ENCODE measurements at places on chromosomes 6 and 20. TPM values are rescaled to one million over a fixed set of nuclear protein-coding genes. Genes with fewer than 3 reads are reported as not detected.
A peak's percentile ranks its signal among the peaks of the same experiment; 100 is the strongest.

DNA sequence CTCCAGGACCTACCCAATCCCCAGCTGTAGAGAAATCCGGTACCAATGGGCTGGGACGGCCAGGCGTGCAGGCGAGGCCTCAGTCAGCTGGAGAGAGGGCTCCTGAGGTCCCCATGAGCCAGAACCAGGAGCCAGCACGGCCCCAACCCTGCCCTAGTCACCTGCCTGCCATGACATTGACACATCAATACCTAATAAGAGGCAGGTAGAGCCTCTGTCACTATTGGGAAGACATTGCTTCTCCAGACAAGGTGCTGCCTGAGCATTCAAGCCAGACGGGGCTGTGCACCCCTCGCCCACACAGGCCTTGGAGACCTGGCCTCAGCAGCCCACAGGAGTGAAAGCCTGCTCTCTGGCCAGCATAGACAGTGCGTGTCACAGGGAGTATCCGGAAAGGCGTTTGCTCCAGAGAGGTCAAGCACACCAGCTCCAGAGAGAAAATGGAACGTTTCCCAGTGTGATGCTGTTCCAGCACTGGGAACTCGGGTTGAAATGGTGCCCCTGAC is 3.5 kb downstream of the DLL1 start:
- no peak for DNase-seq

The TGM3 gene
- total RNA-seq, result not detected

GRCh38 chr6:25215881-25216280 is 63.3 kb upstream of the CARMIL1 start:
- no peak for DNase-seq

DNA sequence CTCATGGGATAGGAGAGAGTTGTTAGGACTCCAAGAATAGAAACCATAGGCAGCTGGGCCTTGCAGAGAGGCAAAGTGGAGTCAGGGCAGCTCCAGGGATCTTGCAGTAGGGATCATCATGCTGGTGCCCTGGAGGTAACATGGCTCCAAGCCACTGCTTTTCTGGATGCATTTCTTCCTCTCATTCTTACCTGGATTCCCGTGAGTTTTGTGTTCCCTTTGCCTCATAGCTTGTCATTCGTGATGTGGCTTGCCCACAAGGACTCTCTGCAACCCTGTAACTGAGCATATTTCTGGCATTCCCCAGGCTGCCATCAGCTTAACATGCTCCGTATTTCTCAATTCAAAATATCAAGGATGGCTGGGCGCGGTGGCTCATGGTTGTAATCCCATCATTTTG is 5.3 kb downstream of the NHLRC1 start:
- no peak for DNase-seq

The BNIP5 gene
- total RNA-seq, result not detected

DNA sequence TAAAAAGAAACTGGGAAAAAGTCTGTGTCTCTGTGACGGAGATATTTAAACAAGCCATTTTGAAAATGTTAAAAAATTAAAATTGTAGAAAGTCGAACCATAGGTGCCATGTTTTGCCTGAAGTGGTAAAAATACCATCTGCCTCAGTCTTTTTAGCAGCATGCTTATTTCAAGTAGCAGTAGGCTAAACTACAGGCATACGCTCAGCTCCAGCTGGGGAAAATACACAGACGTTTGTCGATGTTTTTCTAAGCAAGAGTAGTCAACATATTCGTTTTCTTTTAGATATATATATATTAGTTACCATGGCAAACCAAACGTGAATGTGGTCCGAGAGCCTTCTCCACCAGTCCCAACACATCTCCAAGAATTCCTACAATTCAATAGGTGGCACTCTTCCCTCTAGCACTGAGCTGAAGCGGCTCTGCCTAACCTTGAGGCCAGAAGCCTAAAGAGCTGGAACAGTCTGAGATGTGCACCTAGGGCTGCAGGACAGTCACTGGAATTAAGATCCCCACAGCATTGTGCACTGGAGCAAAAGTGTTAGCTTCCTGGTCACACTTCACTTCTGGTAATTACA is 70.2 kb upstream of the BEND3 start:
- peak; percentile 27 for DNase-seq

Measured in G401 (cell line).